Activated naive CD4-positive, alpha-beta T cell (primary cell): ENCODE measurements at places on chromosomes 2 and 18.

- no peak for DNase-seq
These were observed 41.8 kb downstream of the GLS start for GRCh38 chr2:190922376-190922775.

DNA sequence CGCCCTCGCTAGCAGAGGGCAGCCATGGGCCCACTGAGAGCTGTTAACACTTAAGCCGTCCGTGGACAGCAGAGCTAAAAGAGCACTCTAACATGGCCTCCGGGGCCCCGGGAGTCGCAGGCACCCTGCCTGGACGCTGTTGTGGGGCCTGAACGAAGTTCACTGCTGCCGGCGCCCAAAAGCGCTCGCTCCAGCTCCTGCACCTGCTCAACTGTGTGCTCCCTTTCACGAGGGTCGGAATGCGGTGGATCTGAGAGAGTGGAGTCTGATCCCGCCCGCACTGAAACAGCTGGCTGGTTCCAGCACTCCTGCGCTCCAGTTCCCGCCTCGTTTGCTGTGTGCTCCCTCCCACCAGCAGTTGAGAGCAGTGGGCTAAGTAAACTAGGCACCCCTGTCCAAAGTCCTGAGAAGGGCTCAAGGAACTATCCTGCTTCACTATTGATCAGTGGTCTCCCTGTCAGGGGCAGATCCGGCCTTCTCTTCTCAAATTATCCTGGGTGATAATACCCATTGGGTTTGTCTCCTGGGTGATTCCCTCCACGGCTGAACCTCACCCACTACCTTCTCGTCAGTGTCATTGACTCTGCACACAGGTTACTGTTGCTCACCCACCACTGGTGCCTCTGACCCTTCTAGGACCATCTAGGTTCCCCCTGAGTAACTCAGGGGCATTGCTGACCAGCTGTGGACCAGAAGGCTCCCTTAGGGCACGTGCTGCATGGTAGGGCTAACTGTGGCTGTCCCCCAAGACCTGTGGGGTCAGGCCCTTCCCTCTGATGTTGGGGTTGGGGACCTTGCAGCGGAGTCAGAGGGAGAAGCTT, 23.5 kb downstream of the B3GNT7 start:
- no peak for DNase-seq

GRCh38 chr18:48931680-48932461, 18.9 kb downstream of the SMAD7 start:
- no peak for DNase-seq

- DNase-seq, result no peak
These were observed 157.4 kb downstream of the ARL4C start for GRCh38 chr2:234339501-234339900.

- DNase-seq, result no peak
These were observed 56.6 kb upstream of the CYP26B1 start for GRCh38 chr2:72204156-72204785.
